Stomach (tissue), 19 donors: ENCODE measurements at places on chromosomes 3 and 15. TPM values are rescaled to one million over a fixed set of nuclear protein-coding genes. Genes with fewer than 3 reads are reported as not detected.

GRCh38 chr3:152309535-152310307 is 41.0 kb downstream of the MBNL1 start:
- H3K36me3 ChIP-seq: no peaks in the 10 kb centered on the region
- no peak overlapping the region for H3K4me3 ChIP-seq
- H3K27me3 ChIP-seq: no peaks in the 10 kb centered on the region
- peaks cover 21% of the 10 kb centered on the region for H3K4me1 ChIP-seq
- peak overlapping the region; percentile 69 for H3K27ac ChIP-seq

- DNase-seq: no peak
- no peak overlapping the region for H3K4me3 ChIP-seq
- H3K4me1 ChIP-seq: no peaks in the 10 kb centered on the region
- H3K36me3 ChIP-seq: no peaks in the 10 kb centered on the region
Measured at GRCh38 chr3:10756546-10756945, 59.5 kb upstream of the SLC6A11 start.

DNA sequence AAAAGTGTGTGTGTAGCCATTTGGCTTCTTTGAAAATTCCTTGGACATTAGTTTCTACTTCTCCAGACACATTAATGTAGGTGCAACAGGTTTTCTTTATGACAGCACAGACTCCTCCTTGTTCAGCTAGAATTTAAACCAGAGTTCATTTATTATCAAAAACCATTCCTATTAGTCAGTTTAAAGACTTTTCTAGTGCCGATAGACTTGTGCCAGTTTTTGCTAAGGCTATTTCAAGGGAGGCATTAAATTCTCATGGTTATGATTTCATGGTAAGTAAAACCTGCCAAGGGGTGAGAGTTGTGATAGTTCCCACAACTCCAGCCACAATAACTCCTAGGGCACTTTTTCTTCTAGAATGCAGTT is 20.6 kb upstream of the SENP7 start:
- H3K27ac ChIP-seq: no peak overlapping the region
- no peaks in the 10 kb centered on the region for H3K4me1 ChIP-seq
- H3K27me3 ChIP-seq: no peaks in the 10 kb centered on the region

GRCh38 chr15:96369351-96369750 is 38.9 kb downstream of the NR2F2 start:
- peaks cover 49% of the 10 kb centered on the region for H3K27me3 ChIP-seq
- H3K4me3 ChIP-seq: no peak overlapping the region
- no peak for DNase-seq
- H3K36me3 ChIP-seq: no peaks in the 10 kb centered on the region

GRCh38 chr15:39586387-39587095 is 5.7 kb downstream of the THBS1 start:
- no peak overlapping the region for H3K27ac ChIP-seq
- no peak for DNase-seq

DNA sequence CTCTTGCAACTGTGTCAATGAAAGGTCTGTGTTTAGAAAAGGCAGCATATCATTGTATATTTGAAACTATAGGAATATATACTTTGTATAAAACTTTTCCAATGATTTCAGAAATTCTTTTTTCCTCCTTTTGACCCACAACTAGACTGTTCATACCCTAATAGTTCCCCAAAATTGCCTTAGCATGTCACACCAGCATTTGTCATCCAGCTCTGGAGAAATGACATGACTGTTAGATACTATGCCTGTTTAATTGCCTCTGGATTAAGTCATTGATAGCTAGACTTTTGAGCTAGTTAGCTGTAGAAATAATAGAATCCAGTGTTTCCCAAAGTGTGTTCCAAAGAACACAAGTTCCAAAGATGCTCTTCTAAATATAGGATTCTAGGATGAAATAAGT is 32.4 kb downstream of the B3GALNT1 start:
- peaks cover 6% of the 10 kb centered on the region for H3K4me1 ChIP-seq
- DNase-seq: no peak
- H3K27me3 ChIP-seq: no peaks in the 10 kb centered on the region
- H3K4me3 ChIP-seq: no peak overlapping the region
- H3K36me3 ChIP-seq: peaks cover 8% of the 10 kb centered on the region

DNA sequence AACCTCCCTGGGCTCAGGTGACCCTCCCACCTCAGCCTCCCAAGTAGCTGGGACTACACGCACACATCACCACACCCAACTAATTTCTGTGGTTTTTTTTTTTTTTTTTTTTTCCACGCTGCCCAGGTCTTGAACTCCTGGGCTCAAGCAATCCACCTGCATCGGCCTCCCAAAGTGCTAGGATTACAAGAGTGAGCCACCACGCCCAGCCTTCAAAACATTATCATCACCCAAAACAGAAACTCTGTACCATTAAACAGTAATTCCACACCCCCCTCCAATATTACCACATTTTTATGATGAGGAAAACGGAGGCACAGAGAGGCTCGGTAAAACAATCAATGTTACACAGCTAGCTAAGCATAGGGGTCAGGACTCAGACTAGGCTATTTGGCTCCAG is 4.0 kb downstream of the IMP3 start:
- H3K36me3 ChIP-seq: peaks cover 10% of the 10 kb centered on the region
- no peak overlapping the region for H3K4me3 ChIP-seq
- no peaks in the 10 kb centered on the region for H3K27me3 ChIP-seq
- H3K4me1 ChIP-seq: peaks cover 11% of the 10 kb centered on the region
- H3K27ac ChIP-seq: no peak overlapping the region

GRCh38 chr3:181839039-181839915 is 127.6 kb downstream of the SOX2 start:
- H3K27me3 ChIP-seq: no peaks in the 10 kb centered on the region
- DNase-seq: peak; percentile 70
- H3K36me3 ChIP-seq: no peaks in the 10 kb centered on the region
- peak overlapping the region; percentile 30 for H3K4me3 ChIP-seq
- peak overlapping the region; percentile 48 for H3K27ac ChIP-seq

- peaks cover 5% of the 10 kb centered on the region for H3K4me1 ChIP-seq
- no peak overlapping the region for H3K4me3 ChIP-seq
- no peak overlapping the region for H3K27ac ChIP-seq
- no peaks in the 10 kb centered on the region for H3K36me3 ChIP-seq
- H3K27me3 ChIP-seq: no peaks in the 10 kb centered on the region
- DNase-seq: no peak
Measured at GRCh38 chr3:185989511-185989910, 51.7 kb upstream of the TRA2B start.

- no peak for DNase-seq
- H3K27ac ChIP-seq: no peak overlapping the region
- H3K4me1 ChIP-seq: peaks cover 19% of the 10 kb centered on the region
- H3K27me3 ChIP-seq: no peaks in the 10 kb centered on the region
Measured at GRCh38 chr15:51973220-51973619, 1.6 kb upstream of the LEO1 start.

DNA sequence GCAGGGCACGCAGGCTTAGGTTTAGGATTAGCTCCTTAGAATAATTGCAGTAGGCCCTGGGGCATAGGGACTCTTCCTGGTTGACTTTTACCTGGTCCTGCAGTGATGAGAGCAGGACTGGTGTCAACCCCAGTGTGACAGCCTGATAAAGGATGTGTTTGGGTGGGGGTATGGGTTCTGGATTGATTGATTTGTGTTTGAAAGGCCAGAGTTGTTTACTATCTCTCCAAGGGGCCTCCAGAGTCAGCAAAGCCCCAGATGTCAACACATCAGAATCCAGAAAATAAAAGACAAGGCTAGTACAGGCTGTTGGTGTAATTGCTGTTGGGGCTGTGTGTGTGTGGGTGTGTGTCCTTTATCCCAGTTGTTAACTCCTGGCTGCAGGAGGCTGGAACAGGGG is 122.3 kb downstream of the CHRNA7 start:
- H3K4me3 ChIP-seq: no peak overlapping the region
- no peaks in the 10 kb centered on the region for H3K36me3 ChIP-seq
- no peaks in the 10 kb centered on the region for H3K4me1 ChIP-seq
- H3K27me3 ChIP-seq: no peaks in the 10 kb centered on the region

DNA sequence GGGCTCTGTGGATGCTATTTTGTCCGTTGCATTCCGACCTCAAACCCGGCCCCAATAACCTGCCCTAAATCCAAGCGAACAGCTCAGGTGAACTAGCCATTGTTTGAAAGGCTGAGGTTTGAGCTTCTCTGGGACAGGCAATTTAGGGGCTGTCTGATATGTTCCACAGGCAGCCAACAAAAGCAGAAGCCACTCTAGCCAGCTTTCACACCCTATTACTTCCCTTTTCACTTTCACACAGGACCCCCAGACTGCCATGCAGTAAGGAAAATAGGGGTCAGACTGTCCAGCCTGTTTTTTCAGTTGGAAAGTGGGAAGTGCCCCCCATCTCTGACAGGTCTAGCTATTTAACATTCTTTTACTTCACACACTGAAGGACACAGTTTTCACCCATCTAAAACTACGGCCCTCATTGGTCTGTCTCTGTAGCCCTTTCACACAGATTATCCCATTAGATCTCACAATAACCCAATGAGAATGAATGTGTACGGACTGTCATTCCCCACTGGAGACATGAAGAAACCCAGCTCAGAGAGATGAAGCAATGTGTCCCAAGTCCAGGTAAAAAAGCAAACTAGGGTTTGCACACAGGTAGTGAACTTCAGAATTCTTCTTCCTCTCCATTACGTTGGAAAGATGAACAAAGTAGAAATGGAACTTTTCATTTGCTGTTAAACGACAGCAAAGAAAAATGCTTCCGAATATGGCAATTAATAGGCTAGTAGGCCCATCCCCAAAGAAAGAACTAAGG is 1.9 kb downstream of the CCDC12 start:
- no peaks in the 10 kb centered on the region for H3K27me3 ChIP-seq
- H3K4me3 ChIP-seq: peak overlapping the region; percentile 71
- peak overlapping the region; percentile 98 for H3K27ac ChIP-seq

DNA sequence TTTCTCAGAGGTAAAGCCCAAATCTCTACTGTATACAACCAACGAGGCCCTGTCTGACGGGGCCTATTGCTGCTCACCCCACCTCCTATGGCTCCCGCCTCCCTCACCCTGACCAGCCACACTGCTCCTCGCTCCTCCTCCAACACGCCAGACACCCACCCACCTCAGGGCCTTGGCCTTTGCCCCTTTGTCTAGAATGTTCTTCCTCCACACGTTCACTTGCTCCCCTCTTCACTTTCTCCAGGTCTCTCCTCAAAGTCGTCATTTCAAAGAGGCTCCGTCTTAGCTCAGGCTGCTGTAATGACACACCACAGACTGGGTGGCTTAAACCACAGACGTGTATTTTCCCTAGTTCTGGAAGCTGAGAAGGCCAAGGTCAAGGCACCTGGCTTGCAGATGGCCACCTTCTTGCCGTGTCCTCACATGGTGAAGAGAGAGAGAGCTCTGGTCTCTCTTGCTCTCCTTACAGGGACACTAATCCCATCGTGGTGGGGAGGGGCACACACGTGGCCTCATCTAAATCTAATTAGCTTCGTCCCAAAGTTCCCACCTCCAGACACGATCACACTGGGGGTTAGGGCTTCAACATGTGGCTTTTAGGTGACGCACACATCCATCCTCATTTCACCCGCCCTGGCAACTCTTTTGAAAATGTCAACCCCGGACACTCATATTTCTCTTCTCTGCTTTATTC is 98.2 kb downstream of the TLE3 start:
- peaks cover 18% of the 10 kb centered on the region for H3K4me1 ChIP-seq
- DNase-seq: no peak
- no peak overlapping the region for H3K4me3 ChIP-seq
- H3K27me3 ChIP-seq: no peaks in the 10 kb centered on the region
- no peaks in the 10 kb centered on the region for H3K36me3 ChIP-seq

DNA sequence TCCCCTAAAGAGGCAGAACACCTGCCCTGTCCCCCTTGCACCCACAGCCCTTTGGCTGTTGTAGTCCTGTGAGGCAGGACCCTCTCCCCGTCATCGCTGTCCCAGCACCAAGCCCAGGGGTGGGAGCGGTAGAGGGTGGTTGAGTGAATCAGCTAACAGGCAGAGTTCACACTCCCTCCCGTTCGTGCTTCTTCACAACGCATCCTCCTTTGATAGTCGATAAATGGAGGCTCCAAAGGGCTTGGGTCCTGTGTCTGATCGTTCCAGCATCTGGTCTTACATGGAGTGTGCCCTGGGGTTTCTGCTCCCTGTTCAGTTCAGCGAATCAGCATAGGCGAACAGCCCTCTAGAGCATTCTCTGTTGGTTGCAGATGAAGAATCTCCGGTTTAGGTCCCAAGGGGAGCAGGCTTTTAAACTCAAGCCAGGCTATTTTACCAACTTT is 820 bp upstream of the HMCES start:
- peak overlapping the region; percentile 98 for H3K27ac ChIP-seq
- H3K27me3 ChIP-seq: no peaks in the 10 kb centered on the region
- H3K4me3 ChIP-seq: peak overlapping the region; percentile 93
- peaks cover 51% of the 10 kb centered on the region for H3K36me3 ChIP-seq
- no peak for DNase-seq

DNA sequence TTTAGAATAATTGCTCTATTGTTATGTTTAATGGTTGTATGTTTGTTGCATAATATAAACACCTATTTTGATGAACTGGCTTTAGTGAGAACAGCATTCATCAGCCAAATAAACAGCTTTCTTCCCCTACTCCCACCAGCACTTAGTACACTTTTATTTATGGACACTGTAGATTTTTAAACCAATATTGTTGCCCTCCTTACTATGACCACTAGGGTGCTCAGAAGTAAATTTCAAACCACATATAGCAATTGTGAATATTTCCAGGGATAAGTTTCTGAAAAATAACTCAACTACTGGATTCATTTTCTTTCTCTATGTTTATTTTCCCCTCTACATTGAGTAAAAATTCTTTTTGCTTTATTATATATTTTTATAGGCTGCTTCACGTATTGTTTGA is 84.7 kb upstream of the PTX3 start:
- H3K4me1 ChIP-seq: no peaks in the 10 kb centered on the region
- no peak overlapping the region for H3K4me3 ChIP-seq
- H3K36me3 ChIP-seq: no peaks in the 10 kb centered on the region

DNA sequence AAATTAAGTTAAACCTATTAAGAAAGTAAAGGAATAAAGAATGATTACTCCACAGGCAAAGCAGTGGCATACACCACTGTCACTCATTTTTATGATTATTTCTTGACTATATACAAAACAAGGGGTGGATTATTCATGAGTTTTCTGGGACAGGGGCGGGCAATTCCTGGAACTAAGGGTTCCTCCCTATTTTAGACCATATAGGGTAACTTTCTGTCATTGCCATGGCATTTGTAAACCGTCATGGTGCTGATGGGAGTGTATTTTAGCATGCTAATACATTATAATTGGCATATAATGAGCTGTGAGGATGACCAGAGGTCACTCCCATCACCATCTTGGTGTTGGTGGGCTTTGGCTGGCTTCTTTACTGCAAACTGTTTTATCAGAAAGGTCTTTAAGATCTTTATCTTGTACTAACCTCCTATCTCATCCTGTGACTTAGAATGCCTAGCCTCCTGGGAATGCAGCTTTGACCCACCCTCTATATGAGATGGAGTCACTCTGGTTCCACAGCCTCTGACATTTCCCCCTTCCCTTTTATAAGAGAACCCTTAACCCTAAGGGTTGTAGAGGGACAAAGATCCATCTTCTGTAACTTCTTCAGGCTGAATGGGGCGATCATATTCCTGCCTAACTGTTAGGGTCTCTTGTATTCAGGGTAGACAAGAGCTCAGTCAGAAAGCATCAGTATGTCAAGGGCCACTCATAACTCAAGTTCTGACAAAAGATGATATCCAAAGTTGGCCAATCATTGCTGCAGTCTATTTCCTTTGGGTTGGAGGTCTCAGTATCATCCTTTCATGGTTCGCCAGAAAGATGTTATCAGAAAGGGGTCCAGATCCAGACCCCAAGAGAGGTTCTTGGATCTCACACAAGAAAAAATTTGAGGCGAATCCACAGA is 79.5 kb upstream of the LIPC start:
- H3K4me1 ChIP-seq: no peaks in the 10 kb centered on the region
- H3K27ac ChIP-seq: no peak overlapping the region
- H3K27me3 ChIP-seq: no peaks in the 10 kb centered on the region
- no peak for DNase-seq
- no peak overlapping the region for H3K4me3 ChIP-seq
- H3K36me3 ChIP-seq: no peaks in the 10 kb centered on the region

Gene HRH1
- total RNA-seq: 0.29 TPM

Gene ZNF774
- 2.6 TPM for total RNA-seq

Gene GOLGA6B
- not detected for total RNA-seq

Gene LSAMP
- 1.8 TPM for total RNA-seq

Gene RTP4
- total RNA-seq: 4.2 TPM

Gene PTPN9
- total RNA-seq: 11.7 TPM
